ENCODE measurements at places on chromosomes 6 and 20.

DNA sequence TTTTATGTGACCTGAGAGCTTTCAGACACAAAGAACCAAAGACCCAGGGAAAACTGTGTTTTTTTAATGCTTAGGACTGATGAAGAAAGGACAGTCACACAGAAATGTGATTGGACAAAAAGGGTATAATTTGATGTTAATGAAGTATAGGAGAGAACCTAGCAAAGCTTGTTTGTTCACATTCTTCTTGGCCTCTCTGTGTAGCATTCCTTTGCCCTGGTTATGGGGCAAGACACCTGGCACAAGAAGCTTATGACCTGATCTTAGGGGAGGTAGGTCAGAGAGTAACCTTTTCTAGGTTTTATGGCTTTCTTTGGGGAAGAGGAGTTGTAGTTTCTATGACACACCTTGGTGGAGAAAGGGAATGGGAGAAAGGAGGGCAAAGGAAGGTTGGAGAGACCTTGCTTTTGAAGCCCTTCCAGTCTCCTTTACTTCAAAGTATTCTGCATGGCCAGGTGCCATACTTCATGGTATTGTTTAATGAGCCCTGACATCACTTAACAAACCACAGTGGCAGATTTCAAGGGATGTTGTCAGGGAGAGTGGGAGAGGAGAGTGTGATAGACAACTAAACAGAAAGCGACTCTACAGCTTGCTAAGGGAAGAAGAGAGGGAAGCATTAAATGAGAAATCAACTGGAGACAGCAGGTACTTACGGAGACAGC, 701.8 kb upstream of the FLRT3 start:
- DNase-seq, result no peak

- no peak for DNase-seq
These were observed 7.7 kb downstream of the TFEB start for GRCh38 chr6:41727705-41728072.

DNA sequence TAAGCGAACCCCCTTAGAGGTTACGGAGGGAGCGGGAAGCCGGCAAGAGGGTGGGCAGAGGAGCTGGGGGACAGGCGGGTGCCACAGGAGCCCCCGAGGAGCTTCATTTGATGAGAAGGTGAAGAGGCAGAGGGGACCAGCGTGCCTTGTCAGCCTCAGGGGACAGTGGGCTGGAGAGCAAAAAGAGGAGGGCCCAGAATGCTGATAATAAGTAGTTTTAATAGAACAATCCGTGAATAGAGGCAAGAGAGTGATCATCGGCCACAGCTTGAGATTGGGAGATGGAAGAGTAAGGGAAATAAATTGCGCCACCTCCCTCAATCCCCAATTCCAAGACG, 1.3 kb downstream of the COL19A1 start:
- DNase-seq, result no peak

GRCh38 chr6:74991573-74992332, 214.1 kb downstream of the COL12A1 start:
- DNase-seq, result no peak

DNA sequence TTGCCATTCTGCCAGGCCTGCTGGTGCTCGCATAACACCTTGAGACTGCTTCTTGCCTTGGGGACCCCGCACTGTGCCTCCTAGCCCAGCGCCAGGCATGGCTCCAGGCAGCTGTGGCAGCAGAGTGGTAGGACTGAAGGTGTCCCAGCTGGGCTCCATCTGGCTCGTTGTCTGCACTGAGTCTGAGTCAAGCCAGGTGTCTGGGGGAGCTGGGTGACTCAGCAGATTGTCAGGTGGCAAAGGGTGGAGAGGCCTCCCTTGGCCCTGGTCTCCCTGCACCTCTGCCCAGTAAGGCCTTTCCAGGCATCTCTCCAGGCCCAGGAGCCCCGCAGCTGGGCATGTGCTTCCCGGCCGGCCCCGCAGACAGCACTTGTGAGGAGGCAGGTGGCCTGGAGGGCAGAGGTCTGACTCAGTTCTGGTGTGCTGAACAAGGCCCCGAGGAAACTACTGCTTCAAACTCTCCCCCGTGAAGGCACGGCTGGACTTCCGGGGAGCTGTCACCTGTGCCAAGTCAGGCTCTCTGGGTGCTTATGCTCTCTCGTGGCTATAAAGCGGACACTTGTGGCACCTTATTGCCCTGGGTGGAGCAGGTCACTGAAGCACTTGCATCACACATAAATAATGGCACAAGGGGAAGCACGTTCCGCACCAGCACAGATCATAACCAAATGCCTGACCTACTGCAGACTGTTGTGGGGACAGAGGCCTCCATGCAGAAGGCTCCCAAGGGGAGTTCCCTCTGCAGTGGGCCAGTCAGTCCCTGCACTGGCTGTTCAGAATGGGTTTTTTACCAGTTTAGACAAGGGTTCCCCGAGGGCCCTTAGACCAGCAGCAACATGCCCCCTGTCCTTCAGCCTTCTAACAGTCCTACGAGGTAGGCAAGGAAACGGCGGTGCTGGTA, 27.5 kb downstream of the FOXC1 start:
- no peak for DNase-seq

DNA sequence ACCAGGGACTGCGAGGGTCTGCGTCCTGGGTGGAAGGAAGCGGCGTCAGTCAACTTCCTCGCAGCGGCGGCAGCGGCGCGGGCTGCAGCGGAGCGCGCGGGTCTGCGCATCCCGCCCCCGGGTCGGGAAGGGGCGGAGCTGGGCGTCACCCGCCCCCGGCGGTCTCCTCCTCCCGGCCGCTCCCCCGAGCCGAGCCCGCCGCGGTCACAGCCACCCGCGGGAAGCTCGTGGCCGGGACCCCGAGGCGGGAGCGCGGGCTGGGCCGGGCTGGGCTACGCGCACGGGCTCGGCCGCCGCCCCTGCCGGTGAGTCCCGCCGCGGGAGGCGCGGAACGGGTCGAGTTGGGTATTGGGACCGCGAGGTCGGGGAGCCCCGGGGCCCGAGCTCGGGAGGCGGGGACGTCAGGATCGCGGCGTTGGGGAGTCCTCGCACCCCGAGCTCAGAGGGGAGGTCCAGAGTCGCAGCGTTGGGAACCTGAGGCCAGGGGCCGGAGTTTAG, at the start of gene PAQR8:
PAQR8 (plus strand) TSS at position 207 of the 498 bp plus-strand sequence. CDS start 41,063 bp downstream, outside the sequence.
- peak; percentile 80 for DNase-seq

DNA sequence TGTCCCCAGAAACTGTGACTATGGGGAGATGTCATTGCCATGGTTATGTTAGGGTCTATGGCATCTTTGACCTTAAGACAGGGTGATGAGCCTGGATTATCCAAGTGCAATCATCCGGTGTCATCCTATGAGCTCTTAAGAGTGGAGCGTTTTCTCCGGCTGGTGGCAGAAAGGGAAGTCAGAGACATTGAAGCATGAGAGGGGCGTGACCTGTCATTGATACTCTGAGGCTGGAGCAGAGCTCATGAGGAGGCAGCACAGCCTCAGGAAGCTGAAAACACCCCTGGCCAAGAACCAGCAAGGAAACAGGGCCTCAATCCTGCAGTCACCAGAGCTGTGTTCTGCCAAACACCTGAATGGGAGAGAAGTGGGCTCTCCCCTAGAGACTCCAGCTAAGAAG, 59.6 kb downstream of the ANKRD60 start:
- DNase-seq, result no peak
